Activated naive CD8-positive, alpha-beta T cell treated with anti-CD3 and anti-CD28 coated beads, Interleukin-2, amount 10 ng/mL, durations not matched to agents 7 days and 5 days (primary cell): ENCODE measurements at places on chromosomes 2 and 18.
A peak's percentile ranks its signal among the peaks of the same experiment; 100 is the strongest.

GRCh38 chr2:134145519-134145918, 108.4 kb upstream of the MGAT5 start:
- no peak for DNase-seq

- DNase-seq, result no peak
These were observed 86.6 kb upstream of the FAM237A start for GRCh38 chr2:206555721-206556120.

DNA sequence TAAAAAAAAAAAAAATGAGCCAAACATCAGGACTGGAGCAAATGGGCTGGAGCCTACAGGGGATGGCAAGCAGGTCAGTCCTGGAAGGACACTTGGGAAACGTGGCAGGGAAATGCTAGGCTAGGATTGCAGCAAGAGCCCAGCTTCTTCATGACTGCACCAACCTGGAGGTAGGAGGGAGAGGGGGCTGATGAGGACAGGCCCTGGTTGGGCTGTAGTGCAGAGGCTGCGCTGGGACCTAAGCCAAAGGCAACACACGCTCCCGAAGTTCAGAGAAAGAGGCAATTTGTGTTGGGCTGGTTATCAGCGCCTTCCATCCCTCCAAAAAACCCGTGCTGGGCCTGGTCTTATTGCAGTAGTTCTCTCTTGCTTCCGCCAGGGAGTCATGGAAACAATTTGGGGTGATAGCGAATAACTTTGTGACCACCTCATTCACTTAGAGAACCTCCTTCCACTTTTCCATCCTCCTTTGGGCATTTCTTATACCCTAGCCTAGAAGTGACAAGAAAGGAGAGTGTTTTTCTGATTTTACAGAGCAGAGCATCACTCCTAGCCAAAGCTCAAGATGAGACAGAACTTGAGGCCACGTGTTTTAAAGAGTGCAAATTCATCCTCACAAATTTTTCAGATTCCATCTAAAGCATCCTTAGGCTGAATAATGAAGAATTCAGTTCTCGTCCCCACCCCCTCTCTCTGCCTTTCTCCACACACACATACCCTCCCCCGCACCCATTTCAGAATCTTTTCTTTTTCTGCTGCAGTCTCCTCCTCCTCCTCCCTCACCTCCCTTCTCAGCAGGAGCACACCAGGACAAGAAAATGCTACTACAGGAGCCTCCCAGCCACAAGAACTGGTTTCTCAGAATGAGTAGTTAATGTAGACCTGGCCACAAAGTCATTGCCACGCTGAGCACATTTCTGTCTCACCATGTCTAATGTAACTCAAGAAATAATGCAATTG, 82.5 kb upstream of the STPG4 start:
- DNase-seq, result no peak

DNA sequence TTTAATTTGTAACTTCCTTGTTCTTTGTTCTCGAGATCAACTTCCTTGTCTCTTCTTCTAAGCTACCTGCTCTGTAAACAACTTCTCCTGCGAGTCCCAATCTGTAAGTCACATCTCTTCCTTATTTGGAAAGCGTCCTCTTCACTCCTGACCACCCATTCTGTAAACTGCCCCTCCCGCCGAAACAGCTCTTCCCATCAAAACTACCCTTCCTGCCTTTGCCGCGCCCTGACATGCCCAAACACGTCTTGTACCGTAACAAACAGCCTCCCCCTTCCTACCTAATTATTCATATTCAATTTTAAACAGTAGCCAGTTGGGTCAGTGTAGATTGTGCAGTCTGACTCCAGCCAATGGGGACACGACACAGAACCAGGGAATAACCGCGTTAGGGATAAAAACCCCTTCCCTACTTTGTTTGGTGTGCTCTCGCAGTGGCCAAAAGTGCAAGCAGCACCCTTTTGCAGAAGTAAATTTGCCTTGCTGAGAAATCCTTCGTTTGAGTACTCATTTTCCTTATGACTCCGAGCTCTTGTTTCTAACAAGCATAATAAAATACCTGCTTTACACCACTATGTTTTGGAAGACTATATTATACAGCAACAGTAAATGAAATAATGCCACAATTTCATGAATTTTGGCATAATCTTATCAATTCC, 39.8 kb downstream of the PIAS2 start:
- DNase-seq, result no peak

GRCh38 chr2:8632755-8633154, 49.1 kb upstream of the ID2 start:
- DNase-seq, result no peak

GRCh38 chr2:44130441-44130840, 38.2 kb upstream of the PPM1B start:
- no peak for DNase-seq

- DNase-seq, result no peak
These were observed 10.7 kb downstream of the DPP4 start for GRCh38 chr2:162063281-162063680.

GRCh38 chr2:46717344-46718121, 198.1 kb downstream of the MCFD2 start:
- no peak for DNase-seq

- no peak for DNase-seq
These were observed 10.1 kb downstream of the SRSF7 start for GRCh38 chr2:38740851-38741731.

- peak; percentile 36 for DNase-seq
These were observed 209.4 kb upstream of the TRIB2 start for GRCh38 chr2:12507295-12507694.

DNA sequence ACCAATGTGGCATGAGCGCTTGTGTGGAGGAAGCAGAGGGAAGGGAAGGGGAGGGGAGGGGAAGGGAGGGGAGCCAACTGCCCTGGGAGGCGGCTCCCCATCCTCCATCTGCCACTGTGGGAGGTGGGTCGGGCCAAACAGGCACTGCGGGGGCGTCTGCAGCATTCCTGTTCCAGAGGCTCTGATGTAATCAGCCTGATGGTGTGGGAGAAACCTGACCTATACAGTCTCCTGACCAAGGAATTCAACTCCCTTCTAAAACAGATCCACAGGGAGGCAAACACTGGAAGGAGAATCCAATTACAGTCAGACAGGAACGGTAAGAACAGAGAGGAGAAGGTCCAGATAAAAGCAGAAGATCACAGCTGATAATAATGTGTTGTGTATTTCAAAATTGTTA, 88.8 kb downstream of the CD8B2 start:
- no peak for DNase-seq

DNA sequence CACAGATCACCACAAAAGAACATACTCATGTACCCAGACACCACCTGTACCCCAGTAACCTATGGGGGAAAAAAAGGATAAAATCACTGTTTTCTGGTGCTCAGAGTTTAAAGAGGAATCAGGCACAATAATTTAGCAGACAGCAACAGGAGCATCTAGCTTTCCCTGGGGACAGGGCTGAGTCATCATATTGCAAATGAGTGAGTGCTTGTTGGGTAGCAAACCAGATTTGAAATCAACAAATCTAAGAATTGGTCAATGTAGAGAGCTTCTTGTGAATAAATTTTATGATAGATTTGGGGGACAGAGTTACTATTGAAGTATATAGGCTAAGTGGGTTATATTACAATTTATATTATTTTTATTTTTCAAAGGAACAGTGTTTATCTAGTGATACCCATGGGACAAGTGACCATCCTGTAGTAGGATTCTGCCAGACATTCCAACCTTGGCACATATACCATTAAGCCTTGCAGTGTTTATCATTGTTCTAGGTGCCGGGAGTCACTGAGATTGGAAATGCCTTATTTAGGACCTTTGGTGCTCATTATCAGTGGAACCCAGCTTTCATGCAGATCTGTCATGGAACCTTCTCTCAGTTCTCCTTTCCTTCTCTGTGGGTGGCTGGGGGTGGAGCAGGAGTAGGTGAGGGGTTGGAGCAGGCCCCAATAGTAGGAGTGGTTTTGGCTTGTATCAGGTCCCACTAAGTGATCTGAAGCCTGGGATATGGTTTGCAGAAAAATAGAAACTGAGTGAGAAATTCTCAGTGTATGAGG, 117.2 kb downstream of the CERS6 start:
- no peak for DNase-seq

- DNase-seq, result no peak
These were observed 40.6 kb upstream of the INHBB start for GRCh38 chr2:120305296-120305695.

- DNase-seq, result no peak
These were observed 78.2 kb upstream of the UGP2 start for GRCh38 chr2:63763391-63763941.

GRCh38 chr2:219476652-219477151, 22.0 kb upstream of the GMPPA start:
- no peak for DNase-seq

DNA sequence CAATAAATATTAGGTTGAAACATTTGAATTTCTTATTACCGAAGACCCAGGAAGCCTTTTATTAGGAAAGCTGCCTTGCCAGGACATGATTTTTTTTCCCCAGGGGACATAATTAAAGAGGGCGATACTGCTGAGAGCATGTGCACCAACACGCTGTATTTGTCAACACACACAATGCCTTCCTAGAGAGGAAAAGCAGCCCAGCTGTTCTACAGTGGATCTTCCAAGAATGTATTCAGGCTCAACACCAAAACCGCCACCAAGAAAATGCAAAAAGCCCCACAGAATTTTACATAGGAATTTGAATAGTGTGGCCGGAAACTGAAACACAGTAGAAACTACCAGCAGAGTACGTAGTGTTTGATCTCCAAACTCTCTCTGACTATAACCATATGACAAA, 320.4 kb downstream of the DLGAP1 start:
- DNase-seq, result no peak

- no peak for DNase-seq
These were observed 146.1 kb downstream of the LNPK start for GRCh38 chr2:175855794-175856453.

DNA sequence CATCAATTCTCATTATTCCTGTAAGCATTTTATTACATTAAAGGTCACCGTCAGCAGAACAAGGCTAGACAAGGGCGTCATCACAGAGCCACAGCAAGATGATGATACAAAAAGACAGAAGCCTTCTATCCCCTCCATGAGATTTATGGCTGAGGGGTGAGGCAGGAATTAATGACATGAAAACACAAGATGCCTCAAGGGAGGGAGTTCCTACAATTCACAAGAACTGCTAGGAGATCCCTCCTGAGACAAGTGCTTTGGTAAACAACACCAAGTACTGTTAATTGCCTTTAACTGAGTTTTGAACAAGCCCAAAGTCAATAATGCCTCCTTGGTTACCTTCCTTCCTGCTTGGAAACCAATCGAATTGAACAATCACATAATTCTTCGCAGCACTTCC, 14.1 kb downstream of the ADD2 start:
- no peak for DNase-seq

- no peak for DNase-seq
These were observed 15.0 kb downstream of the PRKAG3 start for GRCh38 chr2:218816561-218817011.

- DNase-seq, result peak; percentile 19
These were observed 28.3 kb downstream of the GLI2 start for GRCh38 chr2:120763931-120764330.

- no peak for DNase-seq
These were observed 447.6 kb upstream of the ID2 start for GRCh38 chr2:8234253-8234652.

DNA sequence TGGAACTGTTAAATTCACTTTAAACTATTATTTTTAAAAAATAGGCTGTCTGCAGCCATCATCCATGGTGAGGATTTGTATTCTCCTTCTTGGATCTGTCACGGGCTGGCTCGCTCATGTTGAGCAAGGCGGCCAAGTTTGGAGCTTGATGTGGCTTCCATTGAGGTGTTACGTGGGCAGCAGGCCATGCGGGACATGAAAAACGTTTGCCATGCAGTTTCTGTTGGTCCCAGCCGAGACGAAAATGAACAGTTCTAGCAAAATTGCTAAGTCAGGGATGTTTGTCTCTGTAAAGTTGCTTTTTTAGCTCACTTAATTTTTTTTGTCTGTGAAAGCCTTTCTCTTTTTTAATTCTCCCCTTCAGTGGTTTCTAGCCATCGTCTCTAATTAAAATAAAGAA, 70.2 kb upstream of the MGAT5 start:
- no peak for DNase-seq

GRCh38 chr18:62959481-62959880, 244.1 kb downstream of the PHLPP1 start:
- no peak for DNase-seq

DNA sequence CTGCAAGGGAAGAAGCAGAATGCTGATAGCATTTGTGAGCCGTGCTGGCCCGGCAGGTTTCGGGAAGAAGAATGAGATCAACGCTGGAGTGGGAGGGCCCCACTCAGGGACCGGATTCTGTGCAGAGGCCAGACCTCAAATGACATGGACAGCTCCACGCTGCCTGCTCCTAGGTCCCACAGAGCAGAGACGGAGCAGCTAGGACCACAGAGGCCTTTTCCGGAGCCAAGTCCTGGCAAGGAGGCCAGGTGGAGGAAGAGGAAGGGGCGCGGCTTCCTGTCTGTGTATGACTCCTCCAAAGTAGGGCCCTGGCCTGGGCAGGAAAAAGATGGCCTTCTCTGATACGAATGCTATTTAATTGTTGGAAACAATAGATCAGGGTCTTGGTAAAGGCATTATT, 139.9 kb downstream of the LRRC30 start:
- no peak for DNase-seq

GRCh38 chr18:519019-519879, 18.7 kb upstream of the COLEC12 start:
- DNase-seq, result no peak

DNA sequence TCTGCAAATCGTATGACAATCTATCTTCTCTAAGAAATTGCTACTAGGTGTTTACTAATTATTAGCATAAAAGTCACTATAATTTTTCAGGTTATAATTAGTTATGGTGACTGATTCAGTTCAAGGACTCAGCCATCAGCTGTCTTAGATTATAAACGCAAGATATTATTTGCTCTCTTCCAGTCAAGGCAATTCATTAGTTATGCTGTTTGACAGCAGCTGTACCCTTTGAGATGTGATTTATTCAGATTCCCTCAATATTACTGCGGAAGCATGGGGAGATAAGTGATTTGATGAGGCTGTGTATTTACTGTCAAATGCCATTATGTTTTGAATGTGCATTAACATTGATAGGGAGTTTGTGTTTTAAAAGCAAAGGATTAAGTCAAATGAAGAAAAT, 558.9 kb upstream of the FSIP2 start:
- DNase-seq, result no peak

DNA sequence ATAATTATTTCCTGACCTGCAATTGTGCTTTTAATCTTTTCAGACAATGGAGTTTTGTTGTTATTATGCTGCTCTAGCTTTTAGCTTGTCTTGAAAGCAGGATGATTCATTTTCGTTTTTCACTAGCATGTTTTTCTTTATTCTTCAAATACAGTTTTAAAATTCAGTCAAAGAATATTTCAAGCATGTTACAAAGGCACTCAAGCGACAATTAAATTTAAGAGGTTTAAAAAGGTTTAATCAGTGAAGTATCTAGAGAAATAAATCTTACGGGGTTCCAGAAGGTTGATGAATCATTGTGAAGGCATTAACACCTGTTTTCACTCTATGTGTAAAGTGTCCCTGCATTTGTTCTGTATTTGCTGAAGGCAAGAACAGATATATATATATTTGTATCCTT, 390.7 kb upstream of the TMEFF2 start:
- no peak for DNase-seq

DNA sequence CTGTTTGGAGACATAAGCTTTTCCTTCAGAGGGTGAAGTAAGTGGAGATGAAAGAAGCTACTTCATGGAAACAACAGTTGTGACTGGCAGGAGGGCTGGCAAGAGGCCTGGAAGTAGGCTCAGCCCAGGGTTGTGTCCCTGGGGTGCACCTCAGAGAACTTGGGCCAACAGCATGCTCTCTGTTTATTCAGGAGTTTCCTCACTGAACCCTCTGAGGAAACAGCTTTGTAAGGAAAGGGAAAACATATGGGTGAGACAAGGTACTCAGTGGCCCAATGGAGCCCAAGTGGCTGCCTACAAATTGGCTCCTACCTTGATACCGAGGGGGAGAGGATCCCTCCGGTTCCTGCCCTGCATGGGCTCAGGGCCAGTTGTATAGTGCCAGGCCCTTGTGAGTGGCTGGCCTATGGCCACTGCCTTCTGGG, 115.5 kb upstream of the ITGA6 start:
- no peak for DNase-seq
